Stimulated activated CD8-positive, alpha-beta memory T cell treated with anti-CD3 and anti-CD28 coated beads, Interleukin-15, amount 100 ng/mL, for 24 hours (primary cell): ENCODE measurements at places on chromosomes 2 and 18.

DNA sequence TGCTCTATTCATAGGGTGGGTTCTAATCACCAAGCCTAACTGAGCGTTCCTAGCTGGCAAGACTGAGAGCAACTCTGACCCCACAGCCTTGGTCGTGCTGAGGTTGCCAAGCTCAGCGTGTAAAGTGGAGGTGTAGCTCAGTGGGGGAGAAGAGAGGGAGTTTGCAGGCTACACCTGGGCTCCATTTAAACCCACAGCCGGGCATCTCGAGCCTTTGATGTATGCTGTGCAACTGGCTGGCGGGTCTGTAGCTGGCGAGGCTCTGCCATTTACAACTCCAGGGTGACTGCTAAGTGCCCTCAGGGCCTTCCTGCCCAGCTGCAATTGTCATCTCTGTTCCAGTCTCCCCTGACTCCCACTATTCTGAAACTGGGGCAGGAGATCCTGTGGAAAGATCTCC is 20.0 kb upstream of the CHRNA1 start:
- no peak for DNase-seq

DNA sequence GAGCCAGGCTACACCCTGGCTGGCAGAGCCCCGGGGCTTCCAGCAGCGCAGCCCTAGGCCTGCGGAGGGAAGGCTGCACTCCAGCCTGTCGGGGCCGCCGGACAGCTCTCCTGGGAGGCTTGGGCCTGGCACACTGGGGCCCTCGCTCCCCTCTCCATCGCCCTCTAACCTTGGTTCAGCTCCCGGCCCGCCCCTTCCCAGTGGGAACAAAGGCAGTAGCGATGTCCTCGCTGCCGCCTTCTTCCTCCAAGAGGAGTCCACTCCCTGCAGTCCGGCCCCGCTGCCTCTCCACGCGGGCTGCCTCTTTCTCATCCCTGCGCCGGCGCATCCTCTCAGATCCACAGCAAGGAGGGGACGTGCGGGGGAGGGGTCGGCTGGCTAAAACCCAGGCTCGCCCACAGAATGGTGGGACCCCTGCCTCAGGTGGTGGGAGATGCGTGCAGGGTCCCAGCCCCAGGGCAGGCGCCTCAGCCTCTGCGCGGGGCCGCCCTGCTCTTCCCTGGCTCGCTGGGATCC is 138.1 kb downstream of the TWIST2 start:
- no peak for DNase-seq

GRCh38 chr2:55112229-55113031 is 62.2 kb upstream of the RTN4 start:
- DNase-seq, result no peak

DNA sequence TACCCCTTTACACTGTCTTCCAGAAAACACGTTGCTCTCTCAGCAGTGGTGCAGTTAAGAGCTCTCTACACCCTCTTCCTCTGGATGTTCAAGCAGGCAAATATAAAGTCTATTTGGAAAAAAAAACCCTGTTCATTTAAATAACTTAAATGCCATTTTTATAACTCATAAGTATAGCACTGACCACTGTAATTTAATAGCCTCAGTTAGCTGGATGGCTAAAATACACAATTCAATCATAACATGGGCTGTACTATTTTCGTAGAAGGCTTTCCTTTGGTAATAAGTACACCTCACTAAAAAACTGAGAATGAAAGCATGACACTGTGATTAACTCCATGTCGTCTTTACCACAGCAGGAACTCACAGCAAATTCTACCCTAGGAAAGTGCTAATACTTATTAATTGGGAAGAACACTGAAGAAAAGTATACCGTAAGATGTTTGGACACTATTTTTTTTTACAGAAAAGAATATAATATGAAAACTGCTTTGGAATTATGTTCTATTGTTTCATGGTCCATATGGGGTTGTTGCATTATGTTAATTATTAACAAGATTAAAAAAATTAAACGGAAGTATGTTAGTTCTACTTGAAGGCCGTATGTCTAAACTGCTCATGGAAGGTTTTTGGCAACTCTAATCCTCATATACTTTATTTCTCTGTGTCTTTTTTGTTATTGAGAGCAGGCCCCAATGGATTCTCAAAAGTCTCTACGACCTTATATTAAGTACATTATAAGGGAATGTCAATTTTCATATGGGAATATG is 269.1 kb downstream of the ZNF385B start:
- no peak for DNase-seq

GRCh38 chr2:238786792-238787490 is 60.9 kb upstream of the TWIST2 start:
- DNase-seq, result no peak

- DNase-seq, result no peak
These were observed 6.7 kb downstream of the BCL2 start for GRCh38 chr18:63312737-63313395.

- DNase-seq, result no peak
These were observed 57.7 kb upstream of the SEMA4C start for GRCh38 chr2:96927405-96928171.

- DNase-seq, result no peak
These were observed 112.3 kb downstream of the LNPK start for GRCh38 chr2:175889701-175890302.

DNA sequence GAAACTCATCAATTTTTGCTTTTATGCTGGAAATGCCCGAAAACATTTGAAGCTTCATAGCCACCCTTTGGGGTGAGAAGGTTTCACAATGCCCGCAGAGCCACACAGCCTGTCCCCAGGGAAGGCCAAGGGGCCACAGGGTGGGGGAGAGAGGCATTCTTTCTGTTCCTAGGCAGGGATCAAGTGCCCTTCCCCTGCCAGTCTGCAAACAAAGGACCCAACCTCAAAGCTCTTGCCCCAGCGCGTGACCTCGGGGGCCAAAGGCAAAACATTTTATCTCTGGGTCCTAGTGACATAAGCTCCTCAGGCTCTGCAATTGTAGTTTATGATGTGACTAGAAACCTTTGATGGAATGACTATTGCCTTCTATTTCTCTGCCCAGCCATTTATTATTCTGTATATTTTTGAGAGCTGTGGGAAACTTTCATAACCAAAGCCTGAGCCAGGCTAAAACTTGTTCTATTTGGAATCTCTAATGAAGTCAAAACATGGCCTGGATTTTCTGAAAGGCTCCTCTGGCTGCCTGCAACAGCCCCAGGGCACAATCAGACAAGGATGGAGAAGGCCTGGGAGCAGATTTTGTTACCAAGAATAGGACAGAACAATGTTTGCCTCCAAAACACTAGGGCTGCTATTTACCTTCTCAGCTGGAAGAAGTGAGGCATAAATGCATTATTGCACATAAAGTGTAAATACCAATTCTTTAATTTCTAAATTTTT is 137.2 kb upstream of the KCTD1 start:
- DNase-seq, result no peak

GRCh38 chr2:24898122-24899109 is 21.6 kb downstream of the ADCY3 start:
- no peak for DNase-seq

GRCh38 chr18:59455728-59456276 is 96.7 kb upstream of the LMAN1 start:
- no peak for DNase-seq

GRCh38 chr2:224666951-224667553 is 49.1 kb downstream of the CCDC195 start:
- DNase-seq, result no peak

DNA sequence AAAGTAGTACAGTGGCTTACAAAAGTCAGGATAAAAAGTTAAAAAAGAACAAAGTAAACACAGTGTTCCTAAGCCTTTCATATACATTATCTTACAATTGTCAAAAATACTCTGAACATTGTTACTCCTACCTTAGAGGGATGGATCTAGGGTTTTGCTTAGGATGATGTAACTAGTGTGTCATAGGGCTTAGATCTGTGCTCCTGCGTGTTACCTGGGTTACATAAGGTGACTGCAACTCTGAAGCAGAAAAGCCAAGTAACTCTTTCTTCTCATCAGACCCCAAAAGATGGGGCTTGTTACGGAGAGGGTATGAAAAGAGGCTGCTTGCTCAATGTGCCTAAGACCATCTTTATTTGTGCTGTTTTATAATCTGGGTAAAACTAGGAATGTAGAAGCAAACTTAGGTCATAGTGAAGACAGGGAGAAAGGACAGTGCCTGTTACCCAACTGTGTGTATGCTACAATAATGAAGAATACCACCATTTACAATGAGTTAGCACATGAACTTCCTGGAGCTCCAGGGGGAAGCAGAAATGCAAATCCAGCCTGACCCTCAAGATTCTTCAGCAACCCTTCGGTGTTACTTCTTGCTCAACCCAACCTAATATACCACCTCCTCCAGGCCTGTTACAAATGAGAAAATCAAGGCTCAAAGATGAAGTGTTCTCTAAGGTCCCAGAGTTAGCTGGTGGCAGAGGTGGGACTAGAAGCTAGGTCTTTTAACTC is 42.0 kb upstream of the STK17B start:
- DNase-seq, result no peak

- DNase-seq, result no peak
These were observed 76.2 kb upstream of the STAM2 start for GRCh38 chr2:152251811-152252210.

- no peak for DNase-seq
These were observed 7.6 kb downstream of the POU3F3 start for GRCh38 chr2:104861351-104862057.

GRCh38 chr2:156590085-156590739 is 154.0 kb downstream of the GPD2 start:
- DNase-seq, result no peak

- no peak for DNase-seq
These were observed 111.9 kb upstream of the DTNA start for GRCh38 chr18:34598120-34598635.

DNA sequence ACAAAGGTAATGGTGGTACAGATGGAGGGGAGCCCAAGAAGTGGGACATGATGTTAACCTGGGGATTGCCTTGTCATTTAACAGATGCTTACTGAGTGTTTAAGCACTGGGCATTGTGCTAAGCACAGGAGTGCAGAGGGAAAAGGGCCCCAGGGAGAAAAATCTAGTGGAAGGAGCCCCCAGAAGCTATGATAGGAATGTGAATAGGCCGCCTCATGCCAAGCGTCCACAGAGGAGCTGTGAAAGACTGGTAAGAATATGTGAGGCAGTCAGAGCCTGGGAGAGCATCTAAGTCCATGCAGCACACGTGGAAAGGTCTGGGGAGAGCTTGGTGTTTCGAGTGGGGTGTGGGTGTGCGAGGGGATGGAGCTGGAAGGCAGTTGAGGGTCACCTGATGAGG is 5.5 kb downstream of the ZNF532 start:
- no peak for DNase-seq

DNA sequence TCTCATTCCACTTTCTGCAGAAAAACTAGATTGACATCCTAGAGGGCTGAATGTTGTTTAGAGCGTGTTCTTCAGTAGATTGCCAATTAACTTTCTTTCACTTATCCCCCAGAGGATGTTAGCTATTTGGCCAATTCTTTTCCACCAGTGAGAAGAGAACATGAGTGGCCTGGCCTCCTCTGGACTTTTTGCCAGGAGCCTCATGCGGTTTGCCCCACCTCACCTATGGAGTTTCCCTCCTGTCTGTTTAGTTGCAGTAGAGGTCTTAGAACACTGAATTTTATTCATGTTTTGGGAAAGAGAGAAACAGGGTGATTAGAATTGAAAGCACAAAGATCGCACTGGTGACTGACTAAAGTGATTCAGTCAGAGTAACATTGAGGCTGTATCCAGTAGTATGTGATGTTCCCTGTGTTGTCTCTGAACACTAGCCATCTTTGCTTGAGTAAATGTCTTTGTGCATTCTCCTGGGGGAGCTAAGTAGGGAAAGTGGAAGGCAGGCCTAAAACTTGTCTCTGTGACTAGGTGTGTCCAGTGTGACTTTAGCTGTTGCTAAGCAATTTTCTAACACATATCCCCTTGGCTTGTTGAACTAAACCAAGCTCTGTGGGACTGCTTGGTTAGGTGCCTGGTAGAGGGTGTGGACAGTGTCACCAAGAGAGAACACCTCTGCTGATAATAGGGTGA is 34.0 kb downstream of the UGP2 start:
- DNase-seq, result no peak

DNA sequence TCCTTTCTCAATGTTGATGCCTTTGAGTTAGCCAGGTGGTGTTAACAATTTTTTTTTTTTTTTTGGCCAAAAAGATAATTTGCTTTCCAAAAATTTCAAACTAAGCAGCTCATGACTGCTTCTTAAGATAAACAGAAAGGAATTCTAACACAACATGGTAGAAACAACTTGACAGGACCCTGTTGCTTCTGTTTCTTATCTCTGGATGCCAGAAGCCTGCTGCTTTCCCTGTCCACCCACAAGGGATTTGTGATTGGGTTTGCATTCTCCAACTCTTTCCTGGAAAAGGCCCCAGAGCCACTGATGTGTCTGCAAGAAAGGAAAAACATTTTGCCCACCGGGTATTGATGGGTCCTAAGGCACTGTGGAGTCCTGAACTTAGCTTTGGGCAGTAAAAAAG is 217.2 kb upstream of the PKDCC start:
- DNase-seq, result no peak

- DNase-seq, result no peak
These were observed 87.4 kb downstream of the ROCK2 start for GRCh38 chr2:11257078-11257477.

GRCh38 chr2:54077088-54077900 is 38.1 kb upstream of the ACYP2 start:
- DNase-seq, result no peak

DNA sequence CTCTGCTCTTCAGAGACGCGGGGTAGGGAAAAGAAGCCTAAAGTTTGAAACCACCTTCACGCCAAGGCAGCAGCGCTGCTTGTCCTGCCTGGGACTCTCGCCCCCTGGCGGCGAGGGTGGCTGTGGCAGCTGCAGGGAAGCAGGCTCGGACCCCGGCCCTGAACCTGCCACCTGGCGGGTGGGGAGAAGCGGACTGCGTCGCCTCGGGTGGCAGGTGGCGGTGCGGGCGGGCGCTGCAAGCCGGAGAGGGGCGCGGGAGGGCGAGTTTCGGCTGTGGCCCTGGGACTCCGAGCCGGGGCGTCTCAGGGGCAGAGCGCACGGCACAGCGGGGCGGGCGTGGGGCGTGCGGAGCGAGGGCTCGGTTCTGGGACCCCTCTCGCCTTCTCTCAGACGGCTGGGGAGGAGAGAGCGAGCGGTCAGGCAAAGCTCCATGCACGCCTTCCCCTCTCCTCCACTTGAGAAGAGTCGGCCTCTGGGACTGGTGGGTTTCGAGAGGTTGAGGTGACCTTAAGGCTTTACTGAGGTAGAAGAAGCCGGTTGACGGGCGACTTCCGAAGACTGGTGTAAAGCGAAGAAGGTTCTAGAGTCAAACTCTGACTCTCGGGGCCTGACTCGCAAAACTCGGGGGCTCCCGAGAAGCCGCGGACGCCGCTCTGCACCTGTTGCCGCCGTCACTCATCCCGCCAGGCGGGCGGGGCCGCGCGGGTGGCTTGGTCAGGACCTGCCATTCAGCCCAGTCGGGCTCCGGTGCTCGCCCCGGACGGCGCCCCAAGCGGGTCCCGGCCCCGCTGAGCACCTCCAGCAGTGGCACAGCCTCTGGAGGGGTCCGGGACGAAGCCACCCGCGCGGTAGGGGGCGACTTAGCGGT is 1.1 kb upstream of the BOLL start:
- DNase-seq, result peak; percentile 23

DNA sequence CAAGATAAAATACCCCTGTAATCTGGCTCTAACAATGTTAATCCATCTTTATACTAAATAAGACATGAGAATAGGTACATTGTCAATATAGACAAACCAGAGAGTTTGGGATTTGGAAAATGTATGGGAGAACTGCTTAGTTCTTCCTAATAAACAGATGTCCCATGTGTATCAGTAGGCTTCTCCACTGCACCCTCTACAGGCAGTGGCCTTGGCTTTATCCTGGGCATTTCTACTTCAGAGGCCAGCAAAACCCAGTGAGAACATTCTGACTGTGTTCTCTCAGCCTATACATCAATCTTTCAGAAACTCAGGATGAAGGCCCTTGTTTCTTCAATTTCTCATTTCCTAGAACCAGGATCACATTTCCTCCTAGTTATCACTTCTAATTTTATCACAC is 1167.5 kb upstream of the ACVR2A start:
- no peak for DNase-seq
